ENCODE measurements at places on chromosomes 7 and 10. TPM values are rescaled to one million over a fixed set of nuclear protein-coding genes. Genes with fewer than 3 reads are reported as not detected.
A peak's percentile ranks its signal among the peaks of the same experiment; 100 is the strongest.

Gene ZPBP
- not detected for total RNA-seq

GRCh38 chr7:154172236-154172635, 120.0 kb downstream of the DPP6 start:
- H3K4me1 ChIP-seq, result no peaks in the 10 kb centered on the region
- H3K4me3 ChIP-seq, result no peak overlapping the region
- DNase-seq, result no peak

Gene SPDYE2B
- total RNA-seq, result not detected

- no peaks in the 10 kb centered on the region for H3K27me3 ChIP-seq
- DNase-seq, result no peak
- no peaks in the 10 kb centered on the region for H3K36me3 ChIP-seq
- no peak overlapping the region for H3K27ac ChIP-seq
- H3K4me3 ChIP-seq, result no peak overlapping the region
- no peaks in the 10 kb centered on the region for H3K4me1 ChIP-seq
Measured at GRCh38 chr10:52409928-52410327, 95.8 kb downstream of the DKK1 start.

Gene OR6V1
- total RNA-seq, result not detected

GRCh38 chr10:29970576-29970975, 88.8 kb downstream of the JCAD start:
- no peak for DNase-seq
- H3K27ac ChIP-seq, result no peak overlapping the region
- H3K27me3 ChIP-seq, result peaks cover 4% of the 10 kb centered on the region
- no peaks in the 10 kb centered on the region for H3K36me3 ChIP-seq

DNA sequence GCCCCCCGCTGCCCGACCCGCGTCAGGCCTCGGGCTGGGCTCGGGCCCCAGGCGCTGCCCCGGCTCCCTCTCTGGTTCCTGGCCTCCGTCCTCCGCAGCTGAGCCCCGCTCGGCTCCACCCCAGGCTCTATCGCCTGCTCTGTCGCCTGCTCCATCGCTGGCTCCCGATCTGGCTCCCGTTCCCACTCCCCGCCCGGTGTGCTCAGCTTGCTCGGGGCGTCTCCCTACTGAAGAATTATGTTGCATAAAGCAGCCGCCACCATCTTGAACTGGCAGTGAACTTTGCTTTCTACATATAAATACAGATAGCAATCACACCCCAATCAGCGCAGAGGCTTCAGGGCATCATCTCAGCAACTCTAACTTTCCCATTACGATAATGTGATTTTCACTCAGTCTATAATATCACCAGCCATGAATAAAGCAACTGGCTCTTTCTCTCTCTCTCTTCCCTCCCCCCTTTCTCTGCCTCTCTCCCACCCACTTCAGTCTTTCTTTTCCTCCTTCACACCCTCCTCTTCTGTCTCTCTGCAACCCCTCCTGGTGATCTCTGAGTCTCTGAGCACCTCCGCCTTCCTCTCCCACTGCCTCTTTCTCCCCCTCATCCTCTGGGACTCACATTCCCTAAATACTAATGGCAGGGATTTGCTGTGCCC, 43.3 kb upstream of the BTRC start:
- no peak overlapping the region for H3K27ac ChIP-seq
- H3K4me3 ChIP-seq, result no peak overlapping the region
- DNase-seq, result no peak

DNA sequence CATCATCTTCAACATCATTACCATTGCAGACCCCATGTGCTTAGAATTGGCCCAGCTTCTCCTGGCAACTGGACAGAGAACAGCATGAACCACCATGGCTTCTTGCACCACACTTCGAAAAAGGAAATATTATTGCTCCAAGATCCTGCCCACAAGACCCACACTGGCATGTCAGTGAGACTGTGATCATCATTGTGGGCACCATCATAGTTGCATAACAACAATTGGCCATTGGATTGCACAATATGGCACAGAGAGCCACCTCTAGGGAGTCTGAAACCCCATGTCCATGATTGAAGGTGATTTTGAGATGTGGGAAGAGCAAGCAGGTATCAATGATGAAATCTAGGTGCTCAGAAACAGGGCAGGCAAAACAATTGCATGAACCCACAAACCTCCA, 918.9 kb downstream of the GRID1 start:
- DNase-seq, result no peak
- no peaks in the 10 kb centered on the region for H3K27me3 ChIP-seq
- H3K4me1 ChIP-seq, result no peaks in the 10 kb centered on the region
- H3K27ac ChIP-seq, result no peak overlapping the region

- H3K4me3 ChIP-seq, result peak overlapping the region; percentile 87
- H3K4me1 ChIP-seq, result peaks cover 12% of the 10 kb centered on the region
- peak; percentile 81 for DNase-seq
- H3K36me3 ChIP-seq, result peaks cover 9% of the 10 kb centered on the region
- H3K27ac ChIP-seq, result peak overlapping the region; percentile 90
Measured at GRCh38 chr7:63899691-63900393, 98.8 kb upstream of the ZNF722 start.

- no peak overlapping the region for H3K4me3 ChIP-seq
- H3K36me3 ChIP-seq, result no peaks in the 10 kb centered on the region
- no peak for DNase-seq
- no peaks in the 10 kb centered on the region for H3K4me1 ChIP-seq
- peaks cover 7% of the 10 kb centered on the region for H3K27me3 ChIP-seq
Measured at GRCh38 chr10:71246591-71247413, 34.4 kb downstream of the UNC5B start.

Gene DPY19L1
- 12.8 TPM for total RNA-seq

DNA sequence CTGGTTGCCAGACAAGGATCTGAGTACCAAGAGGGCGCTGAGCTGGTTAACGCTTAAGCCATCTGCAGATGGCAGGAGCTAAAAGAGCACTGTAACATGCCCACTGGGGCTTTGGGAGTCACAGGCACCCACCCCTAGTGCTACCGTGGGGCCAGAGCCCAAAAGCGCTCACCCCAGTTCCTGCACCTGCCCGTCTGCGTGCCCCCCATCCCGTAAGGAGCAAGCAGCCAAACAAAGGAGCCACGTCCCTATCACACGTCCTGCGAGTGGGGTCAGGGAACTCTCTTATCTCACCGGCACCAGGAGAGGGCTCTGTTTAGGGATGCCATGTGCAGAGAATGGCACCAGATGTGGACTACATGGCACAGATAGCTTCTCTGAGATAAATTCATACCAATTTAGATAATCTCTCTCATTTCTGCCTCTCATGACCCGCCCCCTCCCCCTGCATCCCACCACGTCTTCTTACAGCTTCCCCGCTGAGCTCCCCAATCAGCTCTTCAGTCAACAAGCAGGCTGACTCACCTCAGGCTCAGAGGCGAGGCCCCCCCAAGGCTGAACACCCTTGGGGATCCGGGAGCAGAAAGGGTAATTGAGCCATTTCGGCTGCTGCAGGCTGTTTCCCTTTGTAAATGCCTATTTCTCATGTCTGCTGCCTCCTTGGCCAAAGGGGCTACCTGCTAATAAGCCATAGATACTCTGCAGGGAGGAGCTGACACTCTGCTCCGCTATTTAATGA, 235.7 kb downstream of the GRID1 start:
- no peak overlapping the region for H3K27ac ChIP-seq
- peaks cover 2% of the 10 kb centered on the region for H3K27me3 ChIP-seq
- H3K4me1 ChIP-seq, result no peaks in the 10 kb centered on the region
- H3K36me3 ChIP-seq, result no peaks in the 10 kb centered on the region
- no peak for DNase-seq

GRCh38 chr7:151437159-151437553, 2.8 kb downstream of the CRYGN start:
- peaks cover 38% of the 10 kb centered on the region for H3K4me1 ChIP-seq
- DNase-seq, result no peak
- H3K27me3 ChIP-seq, result peaks cover 5% of the 10 kb centered on the region
- H3K27ac ChIP-seq, result no peak overlapping the region
- no peak overlapping the region for H3K4me3 ChIP-seq
- H3K36me3 ChIP-seq, result no peaks in the 10 kb centered on the region

GRCh38 chr10:102287538-102287937, 42.2 kb downstream of the GBF1 start:
- no peak overlapping the region for H3K4me3 ChIP-seq
- DNase-seq, result no peak
- H3K27me3 ChIP-seq, result no peaks in the 10 kb centered on the region
- H3K36me3 ChIP-seq, result peaks cover 29% of the 10 kb centered on the region
- H3K4me1 ChIP-seq, result peaks cover 49% of the 10 kb centered on the region
